ENCODE measurements at places on chromosomes 12 and 14.

DNA sequence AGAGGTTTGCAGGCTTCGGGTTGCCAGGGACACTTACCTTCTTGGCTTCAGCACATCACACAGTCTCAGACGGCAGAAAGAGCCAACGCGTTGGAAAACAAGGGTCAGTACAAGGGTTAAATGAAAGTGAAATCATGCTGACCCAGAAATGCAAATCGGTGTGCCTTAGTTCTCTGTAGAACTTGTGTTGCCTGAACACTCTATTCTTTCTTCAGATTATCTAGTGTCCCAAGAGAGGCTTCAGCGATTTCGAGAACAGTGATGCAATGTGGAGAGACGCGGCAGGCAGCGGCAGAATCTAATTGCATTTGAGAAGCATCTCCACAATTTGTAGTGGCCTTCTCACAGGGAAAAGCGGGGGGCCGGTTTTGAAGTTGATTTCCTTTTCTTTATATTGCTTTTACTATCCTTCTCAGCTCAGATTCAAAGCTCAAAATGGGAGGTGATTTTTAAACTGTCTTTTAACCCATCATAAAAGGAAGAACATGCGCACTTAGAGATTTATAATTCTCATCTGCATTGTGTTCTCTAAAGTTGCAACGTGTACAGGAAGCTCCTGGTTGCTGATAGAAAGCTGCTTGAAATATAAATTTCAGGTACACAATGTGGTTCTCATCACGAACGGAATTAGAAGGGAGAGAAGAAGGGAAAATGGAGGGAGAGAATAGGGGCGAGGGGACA, 67.8 kb upstream of the EGLN3 start:
- no peak for DNase-seq

- no peak for DNase-seq
Measured at GRCh38 chr12:86435053-86435452, 178.9 kb upstream of the MGAT4C start.

GRCh38 chr14:59308673-59309072, 120.2 kb downstream of the DAAM1 start:
- no peak for DNase-seq

GRCh38 chr12:60872219-60872618, 1276.4 kb downstream of the SLC16A7 start:
- DNase-seq: no peak

DNA sequence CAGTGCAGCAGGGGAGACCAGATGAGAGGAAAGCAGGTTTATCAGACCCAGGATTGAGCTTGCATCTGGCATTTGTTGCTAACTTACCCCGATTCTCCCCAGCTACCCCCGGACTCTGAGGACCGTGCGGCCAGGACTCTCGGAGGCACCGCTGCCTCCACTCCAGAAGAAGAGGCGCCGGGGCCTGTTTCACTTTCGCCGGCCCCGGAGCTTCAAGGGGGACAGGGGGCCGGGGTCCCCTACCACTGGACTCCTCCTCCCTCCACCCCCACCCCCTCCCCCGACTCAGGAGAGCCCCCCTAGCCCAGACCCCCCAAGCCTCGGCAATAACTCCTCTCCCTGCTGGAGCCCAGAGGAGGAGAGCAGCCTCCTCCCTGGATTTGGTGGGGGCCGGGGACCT, 6.5 kb upstream of the CPNE6 start:
- no peak for DNase-seq

GRCh38 chr12:6699989-6700645, 498 bp downstream of the PIANP start:
- no peak for DNase-seq

DNA sequence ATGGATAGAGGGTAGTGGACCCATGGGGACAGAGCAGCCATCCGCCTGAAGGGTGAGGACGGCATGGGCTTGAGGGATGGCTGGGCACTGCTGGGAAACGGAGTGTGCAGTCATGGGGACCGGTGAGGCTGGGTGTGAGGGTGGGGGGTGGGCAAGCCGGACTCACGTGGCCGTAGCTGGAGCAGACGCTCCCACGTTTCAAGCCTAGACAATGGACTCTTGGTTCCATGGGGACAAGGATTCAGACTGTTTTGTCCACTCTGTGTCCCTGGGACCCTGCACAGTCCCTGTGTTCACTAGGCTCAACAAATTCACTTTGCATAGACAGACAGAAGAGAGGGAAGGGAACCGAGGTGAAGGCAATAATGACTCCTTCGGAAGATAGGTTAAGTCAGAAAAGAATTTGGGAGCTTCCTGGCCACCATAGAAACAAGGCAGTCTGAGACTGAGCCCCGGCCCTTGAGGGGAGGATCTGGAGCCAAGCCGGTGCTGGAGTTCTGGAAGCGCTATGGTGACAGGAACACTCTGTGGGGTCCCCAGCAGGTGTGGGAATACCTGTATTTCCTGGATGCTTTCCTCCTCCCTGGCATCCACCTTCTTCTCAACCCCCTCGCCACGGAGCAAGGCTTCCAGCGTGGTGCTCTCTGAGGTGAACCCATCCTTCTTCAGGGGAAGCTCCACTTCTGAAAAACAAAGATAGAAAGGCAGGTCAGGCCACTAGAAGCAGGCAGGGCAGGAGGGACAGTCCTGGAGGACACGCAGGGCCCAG, 162.5 kb downstream of the DPF3 start:
- no peak for DNase-seq

GRCh38 chr12:108307006-108307405, 32.1 kb downstream of the CMKLR1 start:
- peak; percentile 19 for DNase-seq

- no peak for DNase-seq
Measured at GRCh38 chr14:101222362-101223070, 319.0 kb upstream of the RTL1 start.

GRCh38 chr12:750366-751191, 1.8 kb upstream of the WNK1 start:
- DNase-seq: no peak

DNA sequence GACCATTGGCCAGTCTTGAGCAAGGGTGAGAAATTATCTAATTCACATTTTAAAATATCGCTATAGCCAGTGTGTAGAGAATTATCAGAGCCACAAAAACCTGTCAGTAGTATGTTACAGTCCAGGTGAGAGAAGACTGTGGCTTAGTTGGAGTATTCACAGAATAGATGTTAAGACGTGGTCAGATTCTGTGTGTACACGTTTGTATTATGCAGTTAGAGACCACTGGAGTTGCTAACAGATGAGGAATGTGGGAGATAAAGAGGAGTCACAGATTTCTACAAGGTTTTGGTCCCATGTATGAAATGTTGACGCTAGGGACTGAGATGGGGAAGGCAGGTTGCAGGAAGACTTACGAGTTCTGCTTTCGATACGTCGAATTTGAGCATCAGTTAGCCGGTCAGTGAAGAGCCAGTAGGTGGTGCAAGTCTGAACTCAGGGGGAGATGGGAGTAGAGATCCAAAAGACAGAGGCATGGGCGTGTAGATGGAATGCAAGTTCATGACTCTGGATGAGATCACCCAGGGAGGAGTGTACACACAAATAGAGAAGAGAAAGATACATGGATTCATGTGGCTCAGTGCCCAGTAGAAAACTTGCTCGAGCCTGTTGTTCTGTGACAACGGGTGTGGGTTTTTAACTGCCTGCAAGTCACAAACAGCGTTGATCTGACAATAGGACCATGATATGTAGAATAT, 114.8 kb upstream of the FLRT2 start:
- DNase-seq: peak; percentile 93

DNA sequence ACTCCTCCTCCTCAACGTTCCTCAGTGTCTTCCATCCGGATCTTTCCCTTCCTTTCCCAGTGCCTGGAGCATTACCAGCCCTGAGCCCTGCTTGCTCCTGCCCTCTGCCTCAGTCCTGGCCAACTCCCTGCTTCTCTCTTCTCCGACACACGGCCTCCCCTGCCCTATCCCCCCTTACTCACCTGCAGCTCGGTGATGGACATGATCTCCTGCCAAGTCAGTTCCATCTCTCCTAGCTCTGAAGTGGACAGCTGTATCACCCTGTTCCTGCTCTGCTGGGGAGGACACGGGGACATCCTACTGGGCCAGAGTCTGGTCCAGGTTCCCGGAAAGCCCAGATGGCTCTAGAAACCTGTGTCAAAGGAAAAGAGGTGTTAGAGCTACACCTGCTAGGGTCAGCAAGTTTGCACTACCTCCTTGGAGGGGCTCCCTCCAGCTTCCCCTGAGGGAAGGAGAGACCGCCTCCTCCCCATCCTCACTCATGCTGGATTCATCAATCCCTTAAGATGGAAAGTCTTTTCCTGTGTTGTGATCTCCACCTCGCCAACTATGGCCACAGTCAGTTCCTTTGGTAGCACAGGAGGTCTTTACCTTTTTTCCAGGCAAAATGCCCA, 5.8 kb downstream of the NFE2 start:
- DNase-seq: no peak

DNA sequence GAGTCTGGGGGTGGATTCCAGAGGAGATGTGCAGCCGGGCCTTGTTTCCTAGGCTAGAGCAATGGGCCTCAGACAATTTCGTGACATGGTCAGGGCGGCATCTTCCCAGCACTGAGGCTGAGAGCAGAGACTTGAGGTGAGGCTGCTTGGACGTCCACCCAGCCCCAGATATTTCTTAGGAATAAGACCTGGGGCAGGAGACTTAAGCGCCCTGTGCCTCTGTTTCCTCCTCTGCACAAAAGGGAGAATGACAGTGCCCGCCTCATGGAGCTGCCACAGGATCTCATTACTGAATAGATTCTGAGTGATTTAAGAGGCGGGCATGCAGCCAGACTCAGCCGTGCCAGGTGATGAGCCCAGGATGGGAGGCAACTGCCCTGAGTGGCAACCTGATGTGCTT, 297.9 kb upstream of the SFSWAP start:
- DNase-seq: no peak

GRCh38 chr12:85350356-85350755, 70.3 kb downstream of the ALX1 start:
- DNase-seq: no peak

GRCh38 chr14:22836301-22837113, at the start of gene MMP14:
Gene MMP14, plus strand, starts transcription at chr14:22836585. Its CDS starts 233 bp downstream, at chr14:22836818.
- no peak for DNase-seq

GRCh38 chr12:121579190-121579791, 1.5 kb downstream of the KDM2B start:
- DNase-seq: no peak

- DNase-seq: peak; percentile 42
Measured at GRCh38 chr14:73503648-73504047, 12.9 kb downstream of the RIOX1 start.

DNA sequence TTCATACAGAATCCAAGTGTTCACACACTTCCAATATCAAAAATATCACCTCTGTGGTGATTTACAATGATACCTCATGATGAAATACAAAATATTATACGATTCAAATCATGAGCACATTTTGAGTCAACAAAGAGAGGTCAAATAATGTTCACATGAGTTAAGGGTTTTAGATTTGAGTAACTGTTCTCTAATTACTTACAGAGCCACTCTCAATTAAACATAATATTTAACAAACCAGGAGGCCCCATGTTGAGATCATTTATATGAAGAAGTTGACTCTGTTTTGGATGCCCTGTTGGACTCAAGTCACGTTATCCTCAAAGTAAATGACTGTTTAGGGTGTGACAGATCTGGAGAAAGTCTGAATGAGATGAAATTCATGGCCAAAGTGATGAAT, 53.5 kb downstream of the NUAK1 start:
- DNase-seq: no peak

- no peak for DNase-seq
Measured at GRCh38 chr14:68342216-68342763, 450.6 kb downstream of the ZFP36L1 start.

GRCh38 chr12:101749657-101750056, 10.4 kb upstream of the SYCP3 start:
- DNase-seq: no peak

GRCh38 chr12:56079723-56080555, at the start of gene ERBB3:
Gene ERBB3, plus strand, starts transcription at chr12:56080165. Its CDS starts 136 bp downstream, at chr12:56080301.
- DNase-seq: peak; percentile 35

DNA sequence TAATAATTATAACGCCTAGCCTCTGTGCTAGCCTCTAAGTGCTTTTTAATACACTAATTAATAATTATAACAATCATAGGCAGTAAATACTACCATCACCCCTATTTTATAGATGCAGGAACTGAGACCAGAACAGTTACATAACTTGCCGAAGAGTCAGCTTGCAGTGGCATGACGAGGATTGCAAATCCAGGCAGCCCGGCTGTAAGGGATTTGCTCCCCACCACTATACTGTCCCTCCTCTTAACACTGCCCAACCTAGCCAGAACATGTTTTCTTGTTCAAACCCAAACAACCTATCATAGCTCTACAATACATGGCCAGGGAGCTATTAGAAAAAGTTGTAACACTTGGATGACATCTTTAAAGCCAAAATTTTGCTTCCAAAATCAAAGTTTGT, 33.9 kb upstream of the VASH1 start:
- no peak for DNase-seq

DNA sequence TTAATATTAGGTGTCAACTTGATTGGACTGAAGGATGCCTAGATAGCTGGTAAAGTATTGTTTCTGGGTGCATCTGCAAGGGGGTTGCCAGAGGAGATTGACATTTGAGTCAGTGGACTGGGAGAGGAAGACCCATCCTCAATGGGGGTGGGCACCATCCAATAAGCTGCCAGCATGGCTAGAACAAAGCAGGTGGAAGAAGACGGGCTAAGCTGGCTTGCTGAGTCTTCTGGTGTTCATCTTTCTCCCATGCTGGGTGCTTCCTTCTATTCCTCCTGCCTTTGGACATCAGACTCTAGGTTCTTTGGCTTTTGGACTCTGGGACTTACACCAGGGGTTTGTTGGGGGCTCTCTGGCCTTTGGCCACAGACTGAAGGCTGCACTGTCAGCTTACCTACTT, 87.4 kb downstream of the SLC38A1 start:
- DNase-seq: no peak

DNA sequence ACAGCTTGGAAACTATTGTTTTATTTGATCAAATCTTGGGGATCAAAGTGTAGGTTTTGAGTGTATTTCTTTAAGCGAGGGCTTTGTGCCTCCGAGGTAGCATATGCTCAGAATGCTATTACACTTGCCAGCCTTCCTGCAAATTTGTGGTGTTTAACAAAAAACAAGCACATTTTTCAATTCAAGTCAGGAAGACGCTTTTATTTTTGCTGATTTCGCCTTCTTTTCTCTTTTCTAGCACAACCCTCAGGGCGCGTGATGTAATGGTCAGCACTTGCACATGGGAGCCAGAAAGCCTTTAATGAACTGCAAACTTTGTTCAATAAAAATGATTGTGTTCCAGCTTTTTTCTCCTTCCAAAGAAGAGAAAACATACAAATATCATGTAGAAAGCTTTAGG, 466.5 kb downstream of the PRKD1 start:
- no peak for DNase-seq

DNA sequence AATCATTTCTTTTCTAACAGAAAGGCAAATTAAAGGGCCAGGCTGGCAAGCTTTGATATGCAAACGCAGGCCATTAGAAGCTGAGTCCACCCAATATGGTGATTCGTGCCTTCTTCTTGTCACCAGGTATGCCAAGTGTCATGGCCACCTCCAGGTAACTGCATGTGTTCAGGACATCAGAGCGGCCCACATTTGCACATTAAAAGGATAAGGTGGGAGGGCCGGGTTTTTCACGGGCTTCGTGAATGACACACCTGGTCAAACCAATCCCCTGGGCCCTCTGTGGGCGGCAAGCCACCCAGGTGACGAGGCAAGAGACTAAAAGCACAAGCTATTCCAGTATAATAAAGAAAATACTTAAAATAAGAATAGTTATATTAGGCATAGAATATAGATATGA, 75.9 kb upstream of the TSPAN11 start:
- DNase-seq: no peak

- DNase-seq: no peak
Measured at GRCh38 chr12:79444089-79444488, 246.7 kb downstream of the PAWR start.

GRCh38 chr12:105351523-105351922, 21.0 kb downstream of the C12orf75 start:
- no peak for DNase-seq
